ENCODE measurements at places on chromosomes 2 and 18.

DNA sequence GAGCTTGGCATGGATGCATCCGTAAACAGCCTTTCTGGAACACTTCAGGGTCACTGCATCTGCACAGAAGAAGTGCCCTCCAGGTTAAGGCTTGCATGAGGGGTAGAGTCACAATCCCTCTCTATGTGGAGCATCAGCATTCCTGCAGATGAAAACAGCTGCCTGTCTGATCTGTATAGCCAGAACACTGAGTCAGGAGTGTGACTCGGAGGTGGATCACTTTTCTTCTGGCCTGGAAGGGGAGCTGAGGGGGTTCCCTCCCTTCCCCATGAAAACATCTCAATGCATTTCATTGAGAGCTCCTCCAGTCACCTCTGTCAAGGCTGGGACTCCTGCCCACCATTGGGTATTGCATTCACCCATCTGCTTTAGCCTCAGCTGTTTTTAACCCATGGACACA is 72.5 kb upstream of the SERPINE2 start:
- DNase-seq: no peak

- no peak for DNase-seq
These were observed 7.4 kb downstream of the CHST10 start for GRCh38 chr2:100409975-100410647.

DNA sequence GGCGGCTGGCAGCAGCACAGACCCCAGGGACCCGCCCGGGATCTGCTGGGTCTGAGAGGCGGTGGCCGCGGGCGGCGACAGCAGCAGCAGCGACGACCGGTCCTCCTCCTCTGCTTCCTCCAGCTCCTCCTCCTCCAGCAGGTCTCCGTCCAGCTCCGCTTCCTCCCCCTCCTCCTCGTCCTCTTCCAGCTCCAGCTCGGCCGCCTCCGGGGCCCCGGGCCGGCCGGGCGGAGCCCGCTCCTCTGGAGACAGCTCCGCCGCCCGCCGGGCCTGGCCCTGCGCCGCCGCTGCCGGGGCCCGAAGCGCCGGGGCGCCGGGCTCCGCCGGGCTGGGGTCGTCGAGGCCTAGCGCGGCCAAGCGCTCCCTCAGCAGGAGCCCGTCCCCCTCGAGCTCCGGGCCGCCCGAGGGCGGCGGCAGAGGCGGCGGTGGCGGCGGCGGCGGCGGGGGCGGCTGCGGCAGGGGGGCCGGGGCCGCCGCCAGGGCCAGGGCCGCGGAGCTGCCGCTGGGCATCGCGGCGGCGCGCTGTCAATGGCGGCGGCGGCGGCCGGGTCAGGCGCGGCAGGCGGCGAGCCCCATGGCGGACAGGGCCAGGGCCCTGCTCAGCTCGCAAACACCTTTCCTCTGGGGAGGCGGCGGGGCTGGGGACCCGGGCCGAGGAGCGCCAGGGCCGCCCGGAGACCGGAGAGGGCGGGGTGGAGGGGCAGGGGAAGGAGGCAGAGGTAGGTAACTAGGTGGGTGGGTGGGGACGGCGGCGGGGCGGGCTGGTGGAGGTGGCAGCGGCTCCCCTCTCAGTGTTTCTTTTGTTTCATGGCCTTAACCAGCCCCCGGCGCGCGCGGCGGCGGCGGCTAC is 445 bp downstream of the MEX3C start:
- peak; percentile 75 for DNase-seq

DNA sequence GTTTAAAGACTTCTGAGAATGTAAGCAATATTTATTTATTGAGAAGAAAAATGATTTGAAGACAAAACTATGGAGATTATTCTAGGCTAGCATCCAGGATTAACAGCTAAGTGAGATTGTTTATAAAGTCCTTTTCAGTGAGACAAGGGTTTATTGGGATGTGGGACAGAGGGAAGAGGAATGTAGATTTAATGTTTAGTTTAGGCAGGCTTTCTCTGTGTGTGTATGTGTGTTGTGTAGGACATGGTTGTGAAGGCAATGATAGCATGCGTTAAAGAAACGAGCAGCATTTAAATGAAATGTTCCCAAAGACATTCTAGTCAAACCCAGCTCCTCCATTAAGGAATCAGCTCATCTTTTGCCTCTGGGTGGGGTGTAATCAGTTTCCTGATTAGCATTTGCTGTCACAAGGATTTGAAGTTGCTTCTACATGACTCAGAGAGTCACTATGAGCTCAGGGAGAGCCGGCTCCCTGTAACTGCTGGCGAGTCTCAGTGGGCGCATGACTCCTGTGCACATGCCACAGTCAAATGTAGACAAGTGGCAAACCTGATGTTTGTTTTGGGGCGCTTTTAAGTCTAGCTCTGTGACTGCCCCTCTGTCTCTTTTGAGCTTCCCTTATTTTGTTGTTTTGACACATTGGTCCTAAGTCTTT is 442.2 kb upstream of the CELF4 start:
- no peak for DNase-seq

GRCh38 chr2:30948130-30948529 is 140.9 kb upstream of the CAPN13 start:
- DNase-seq: no peak

GRCh38 chr2:86414996-86415395 is 26.2 kb upstream of the KDM3A start:
- no peak for DNase-seq

- no peak for DNase-seq
These were observed 34.0 kb upstream of the CHMP1B start for GRCh38 chr18:11817229-11817628.

DNA sequence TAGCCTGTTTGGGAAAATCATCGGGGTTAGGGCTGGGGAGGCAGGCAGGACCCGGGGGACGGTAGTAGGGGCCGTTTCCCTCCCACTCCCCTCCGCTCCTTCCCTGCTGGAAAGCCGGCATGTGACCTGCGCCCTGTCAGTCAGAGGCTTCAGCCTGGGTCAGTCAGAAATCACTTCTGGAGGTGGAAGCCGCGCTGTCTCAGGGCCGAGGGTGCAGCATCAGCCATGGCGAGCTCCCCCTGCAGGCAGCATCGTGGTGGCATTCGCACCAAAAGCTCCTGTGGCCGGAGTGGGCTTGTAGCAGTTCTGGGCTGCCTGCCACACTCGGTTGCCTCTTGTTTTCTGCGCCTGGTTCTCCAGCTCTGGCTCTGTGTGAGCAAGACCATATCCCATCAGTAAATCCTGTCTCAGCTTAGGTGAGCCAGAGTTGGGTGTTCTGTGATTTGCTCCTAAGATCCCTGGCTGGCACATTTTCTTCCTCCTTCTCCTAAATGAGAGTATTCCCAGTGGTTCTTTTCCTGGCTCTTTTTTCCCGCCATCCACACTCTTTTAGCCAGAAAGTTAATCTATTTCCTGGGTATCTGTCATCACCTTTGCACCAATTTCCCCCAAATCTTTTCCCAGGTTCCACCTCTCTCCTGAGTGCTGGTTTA is 123.9 kb upstream of the CD302 start:
- peak; percentile 89 for DNase-seq

DNA sequence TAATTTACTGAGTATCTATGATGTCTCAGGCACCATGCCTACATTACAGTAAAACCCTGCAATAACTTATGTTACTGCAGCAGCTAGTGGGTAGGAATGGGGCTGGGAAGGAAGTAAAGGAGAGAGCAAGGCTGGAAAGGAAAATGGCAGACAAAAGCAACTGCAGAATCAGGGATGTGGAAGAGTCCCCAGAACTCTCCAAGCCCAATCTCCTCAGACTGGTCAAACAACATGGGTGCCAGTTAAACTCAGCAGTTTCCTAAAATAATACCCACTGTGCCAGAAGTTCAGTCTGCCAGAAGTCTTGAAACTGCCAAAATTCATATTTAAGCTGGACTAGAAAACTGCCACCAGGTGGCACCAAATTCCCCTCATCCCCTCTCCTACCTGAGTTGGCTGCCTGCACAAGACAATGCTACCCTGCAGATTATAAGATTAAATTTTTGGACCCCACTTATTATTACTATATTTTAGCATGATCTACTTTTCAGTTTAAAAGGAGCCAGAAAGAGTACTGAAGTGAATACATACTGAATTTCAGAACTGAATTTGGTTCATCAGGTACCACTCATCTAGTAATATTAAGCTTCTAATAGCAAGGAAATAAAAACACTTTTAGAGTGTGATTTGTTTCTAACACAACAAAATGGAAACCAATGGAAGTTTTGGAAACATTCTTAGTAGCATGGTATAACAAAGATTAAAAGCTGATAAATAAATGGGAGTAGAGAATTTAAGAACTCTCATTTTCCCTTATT is 86.8 kb upstream of the DNER start:
- peak; percentile 36 for DNase-seq

DNA sequence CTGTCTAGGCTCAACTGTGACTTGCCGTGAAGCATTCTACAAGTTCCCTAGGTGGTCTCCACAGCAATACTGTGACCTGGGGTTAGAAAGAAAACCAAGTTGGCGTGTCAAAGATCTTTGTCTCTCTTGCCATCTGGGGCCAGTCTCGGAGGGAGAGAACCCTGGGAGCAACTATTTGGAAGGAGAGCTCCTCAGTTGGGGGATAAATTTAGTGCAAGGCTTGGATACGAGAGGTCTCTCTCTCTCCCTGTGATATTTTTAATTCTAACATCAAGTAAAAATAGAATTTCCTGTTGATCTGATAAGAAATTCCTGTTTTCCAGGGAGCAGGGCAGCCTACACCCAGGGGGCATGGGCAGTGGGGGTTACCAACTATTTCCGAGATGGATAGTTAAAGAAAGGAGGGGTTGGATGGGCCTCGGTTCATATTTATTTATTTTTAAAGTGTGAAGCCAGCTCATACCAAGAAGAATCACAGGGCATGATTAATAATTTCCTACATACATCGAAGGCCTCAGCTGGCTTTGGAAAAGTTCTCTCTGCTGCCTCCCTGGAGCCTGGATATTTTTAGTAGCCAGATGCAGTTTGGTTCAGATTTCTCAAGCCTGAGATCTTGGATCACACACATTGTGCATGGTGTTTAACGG is 62.8 kb downstream of the EHD3 start:
- no peak for DNase-seq

- DNase-seq: no peak
These were observed 453.1 kb downstream of the CMPK2 start for GRCh38 chr2:6412533-6413091.

DNA sequence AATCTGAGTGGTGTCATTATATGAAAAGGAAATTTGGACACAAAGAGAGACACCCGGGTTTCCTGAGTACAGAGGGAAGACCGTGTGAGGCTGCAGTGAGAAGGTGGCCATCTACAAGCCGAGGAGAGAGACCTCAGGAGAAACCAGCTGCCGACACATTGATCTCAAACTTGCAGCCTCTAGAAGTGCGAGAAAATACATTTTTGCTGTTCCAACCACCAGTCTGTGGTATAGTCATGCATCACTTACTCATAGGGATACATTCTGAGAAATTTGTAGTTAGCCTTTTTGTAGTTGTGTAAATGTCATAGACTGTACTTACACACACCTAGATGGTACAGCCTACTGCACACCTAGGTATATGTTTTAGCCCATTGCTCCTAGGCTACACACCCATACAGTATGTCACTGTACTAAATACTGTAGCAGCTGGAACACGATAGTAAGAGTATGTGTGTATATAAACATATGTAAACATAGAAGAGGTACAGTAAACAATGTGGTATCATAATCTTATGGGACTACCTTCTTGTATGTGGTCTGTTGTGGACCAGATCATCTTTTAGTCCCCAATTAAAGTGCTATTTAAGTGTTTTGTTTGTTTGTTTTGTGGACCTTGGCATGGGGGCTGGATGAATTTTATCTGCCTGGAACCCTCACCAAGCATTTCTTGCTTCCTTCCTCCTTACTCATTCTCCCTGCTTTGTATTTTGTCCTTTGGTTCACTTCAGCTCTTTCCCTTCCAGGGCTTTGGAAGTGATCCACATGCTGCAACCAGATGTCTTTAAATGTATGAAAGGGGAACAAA is 38.3 kb upstream of the SESTD1 start:
- no peak for DNase-seq

GRCh38 chr2:15043336-15044058 is 411.0 kb downstream of the LRATD1 start:
- DNase-seq: no peak

GRCh38 chr18:74429096-74429495 is 28.0 kb downstream of the DIPK1C start:
- no peak for DNase-seq

- DNase-seq: no peak
These were observed 336.9 kb downstream of the BCL11A start for GRCh38 chr2:60216452-60216995.

DNA sequence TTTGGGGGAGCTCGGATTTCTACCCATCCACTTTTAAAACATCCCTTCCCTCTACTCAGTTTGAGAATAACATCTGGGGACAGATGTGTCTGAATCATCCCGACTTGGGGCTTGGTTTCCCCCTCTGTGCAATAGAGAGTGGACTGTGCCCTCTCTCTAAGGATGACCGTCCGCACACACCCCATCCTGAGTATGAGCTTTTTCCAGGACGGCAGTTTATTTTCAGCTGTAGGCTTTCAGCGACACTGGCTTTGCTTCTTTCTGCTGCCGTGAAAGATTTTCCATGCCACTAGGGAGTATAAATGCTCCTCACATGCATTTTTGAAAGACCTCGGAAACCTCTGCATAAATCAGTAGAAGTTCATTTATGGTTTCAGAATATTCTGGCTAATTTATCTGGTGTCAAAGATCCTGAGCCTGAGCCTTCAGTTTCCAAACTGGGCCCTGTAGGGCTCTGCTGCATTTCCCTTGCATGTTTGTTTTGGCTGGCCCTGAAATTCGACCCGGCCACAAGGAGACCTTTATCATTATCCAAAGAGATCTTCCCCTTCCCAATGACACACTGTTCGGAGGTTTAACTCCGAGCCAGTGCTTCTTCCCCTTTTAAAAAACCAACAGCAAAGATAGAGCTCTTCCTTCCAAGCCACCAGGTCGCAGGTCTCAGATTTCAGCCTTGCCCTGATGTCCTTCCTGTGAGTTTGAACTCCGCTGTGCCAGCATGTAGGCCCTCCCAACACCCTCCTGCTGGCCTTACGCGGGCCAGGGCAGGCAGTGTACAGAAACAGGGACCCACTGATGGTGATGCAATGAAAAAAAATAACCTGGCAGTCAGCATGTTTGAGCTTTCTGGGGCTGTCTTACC is 53.3 kb downstream of the FECH start:
- DNase-seq: no peak

DNA sequence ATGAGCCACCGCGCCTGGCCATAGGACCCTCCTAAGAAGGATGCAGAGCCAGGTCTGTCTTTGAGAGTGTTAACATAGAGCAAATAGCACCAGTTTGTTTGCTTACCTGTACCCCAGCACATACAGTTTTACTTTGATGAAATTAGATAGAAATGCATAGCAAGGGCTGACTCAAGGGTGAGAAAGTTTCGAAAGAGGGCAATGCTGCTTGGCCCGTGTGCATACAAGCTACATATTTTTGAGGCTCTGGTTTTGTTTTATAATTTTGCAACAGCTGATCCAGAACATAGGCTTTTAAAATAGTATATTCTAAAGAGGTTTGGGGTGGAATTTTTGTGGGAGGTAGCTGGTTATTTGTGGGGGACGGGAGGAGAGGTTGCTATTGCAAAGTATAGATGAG is 151.7 kb downstream of the MCFD2 start:
- no peak for DNase-seq

Data from stimulated activated effector memory CD8-positive, alpha-beta T cell treated with anti-CD3 and anti-CD28 coated beads, Interleukin-12 subunit alpha, Interleukin-12 subunit beta, amount 100 ng/mL, for 72 hours (primary cell).